Skin of body (tissue), 3 donors: ENCODE measurements at places on chromosomes 3 and 15. TPM values are rescaled to one million over a fixed set of nuclear protein-coding genes. Genes with fewer than 3 reads are reported as not detected.

NPAP1 gene
- not detected for total RNA-seq

POTEB2 gene
- not detected for total RNA-seq

GRCh38 chr15:101540480-101541239 is 51.2 kb upstream of the PCSK6 start:
- DNase-seq = no peak

GRCh38 chr3:62361824-62362223 is 11.5 kb downstream of the FEZF2 start:
- no peak for DNase-seq

- DNase-seq = no peak
These were observed 22.0 kb downstream of the COL6A6 start for GRCh38 chr3:130539005-130539404.

DNA sequence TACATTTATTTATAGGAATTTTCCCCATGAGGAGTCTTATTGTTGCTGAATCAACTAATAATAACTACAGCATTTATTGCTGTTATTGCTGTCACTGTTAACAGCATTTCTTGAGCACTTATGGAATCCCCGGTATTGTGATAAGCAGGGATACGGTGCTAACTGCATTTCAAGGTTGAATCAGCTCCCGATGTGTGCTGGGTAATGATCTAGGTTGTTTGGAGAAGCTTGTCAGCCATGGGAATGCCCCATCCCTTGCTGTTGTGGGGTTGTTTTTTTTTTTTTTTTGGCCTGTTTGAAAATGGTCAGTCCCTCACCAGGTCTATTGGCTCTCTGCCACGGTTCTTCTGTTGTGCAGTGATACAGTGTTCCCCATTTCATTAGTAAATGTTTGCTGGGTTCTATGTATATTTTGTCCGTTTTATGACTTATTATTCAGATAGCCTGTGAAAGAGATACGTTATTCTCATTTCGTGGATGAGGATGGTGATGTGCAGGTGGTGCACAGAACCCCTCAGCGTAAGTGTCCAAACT is 48.5 kb downstream of the MED12L start:
- no peak for DNase-seq
